ENCODE measurements at places on chromosomes 2 and 18.

DNA sequence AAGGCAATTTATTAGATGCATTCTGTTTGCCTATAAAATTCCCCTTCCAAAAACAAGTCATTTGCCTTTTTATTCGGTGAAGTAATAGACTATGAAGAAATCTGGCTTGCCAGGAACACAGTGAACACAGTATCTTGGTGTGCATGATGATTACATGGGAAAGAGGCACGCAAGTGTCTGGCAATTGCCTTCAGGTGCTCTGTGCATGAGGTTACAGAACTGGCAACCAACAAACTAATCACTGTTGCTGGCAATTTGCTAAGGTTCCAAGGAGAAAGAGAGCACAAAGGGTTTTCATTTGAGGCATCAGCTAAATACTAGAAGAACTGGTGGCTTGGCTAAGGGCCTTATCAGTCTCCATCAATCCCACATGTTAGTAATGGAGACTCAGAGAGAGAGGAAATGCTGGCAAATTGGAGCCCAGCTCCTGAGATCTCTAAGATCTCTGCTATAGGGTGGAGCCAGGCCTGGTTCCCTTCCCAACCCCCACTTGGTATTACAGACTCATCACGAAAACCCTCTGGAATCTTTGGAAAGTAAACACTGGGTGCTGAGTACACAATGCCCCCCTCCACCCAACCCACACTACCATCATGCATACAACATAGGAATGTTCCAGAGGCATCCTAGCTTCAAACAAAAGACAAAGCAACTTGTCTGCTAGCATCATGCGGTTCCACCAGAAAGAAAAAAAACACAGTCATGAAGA lies 10.4 kb downstream of the RNF152 start:
- DNase-seq = no peak

DNA sequence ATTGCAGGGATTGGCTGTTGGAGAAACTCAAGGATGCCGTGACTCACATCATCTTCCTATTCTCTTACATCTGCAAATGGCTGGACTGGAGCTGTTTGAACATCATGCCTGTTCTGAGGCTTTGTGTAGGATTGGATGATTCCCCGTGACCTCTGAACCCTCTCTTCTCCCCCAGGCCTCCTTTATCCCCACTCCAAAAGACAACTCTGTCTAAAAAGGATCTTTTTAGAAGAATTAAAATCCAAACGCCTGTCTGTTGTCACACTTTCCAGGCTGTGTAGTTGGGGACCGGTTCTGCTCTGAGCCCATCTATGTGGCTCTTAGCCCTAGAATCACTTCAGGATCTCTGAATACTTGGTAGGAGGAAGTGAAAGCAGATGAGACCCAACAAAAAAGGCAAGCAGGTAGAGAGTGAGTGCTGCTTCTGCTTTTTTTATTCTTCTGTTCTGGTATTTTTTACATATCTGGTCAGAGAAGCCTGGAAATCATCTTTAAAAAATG lies 565 bp downstream of the SP140 start:
- DNase-seq = no peak

DNA sequence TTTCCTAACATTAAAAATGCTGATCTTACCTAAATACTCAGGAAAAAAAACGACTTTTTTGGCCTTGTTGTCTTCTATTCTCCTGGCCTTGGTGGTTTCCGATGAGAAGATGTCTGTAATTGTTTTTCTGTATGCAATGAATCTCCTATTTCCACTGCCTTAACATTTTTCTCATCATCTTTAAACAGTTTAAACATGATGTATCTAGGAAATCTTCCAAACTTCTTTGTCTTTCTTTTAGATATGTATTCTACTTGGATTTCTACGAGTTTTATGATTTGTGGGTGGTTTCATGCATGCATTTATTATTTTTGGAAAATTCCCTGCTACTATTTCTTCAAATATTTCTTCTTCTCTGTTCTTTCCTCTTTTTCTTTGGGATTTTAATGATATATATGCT lies 288.6 kb upstream of the GYPC start:
- DNase-seq = no peak

DNA sequence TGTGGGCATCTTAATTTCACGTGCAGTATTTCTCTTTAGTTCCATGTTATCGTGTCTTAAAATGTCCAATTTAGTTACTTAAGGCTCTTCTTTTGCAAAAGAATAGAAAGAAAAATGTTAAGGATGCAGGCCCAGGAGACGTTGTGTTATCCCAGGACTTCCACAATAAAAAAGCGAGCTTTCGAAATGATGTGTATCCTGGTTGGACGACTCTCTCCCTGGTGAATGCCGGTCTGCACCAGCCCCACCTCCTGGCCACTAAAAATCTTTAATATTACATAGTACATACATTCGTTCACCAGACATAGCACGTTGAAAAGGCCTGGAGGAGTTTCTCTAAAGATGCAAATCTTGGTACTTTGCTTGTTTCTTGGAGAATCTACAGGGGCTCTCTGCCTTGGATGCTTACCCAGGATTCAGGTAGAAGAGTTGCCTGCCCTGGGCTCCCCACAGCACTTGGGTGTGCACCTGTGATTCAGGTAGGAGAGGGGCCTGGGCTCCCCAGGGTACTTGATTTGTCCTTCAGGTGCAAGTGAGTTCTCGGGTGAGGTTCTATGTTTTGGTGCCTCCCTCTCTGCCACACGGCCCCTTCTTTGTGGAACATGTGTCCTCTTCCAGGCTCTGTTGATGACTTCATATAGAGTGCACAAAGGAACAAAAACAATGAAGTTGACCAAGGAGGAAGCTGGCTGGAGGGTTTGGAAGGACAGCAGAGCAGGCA lies 26.6 kb downstream of the TWIST2 start:
- no peak for DNase-seq

Data from NCI-H1092 treated with DMSO at 0.1 percent for 48 hours (cell line).